ENCODE measurements at places on chromosomes 5 and 9. TPM values are rescaled to one million over a fixed set of nuclear protein-coding genes. Genes with fewer than 3 reads are reported as not detected.
A peak's percentile ranks its signal among the peaks of the same experiment; 100 is the strongest.

DNA sequence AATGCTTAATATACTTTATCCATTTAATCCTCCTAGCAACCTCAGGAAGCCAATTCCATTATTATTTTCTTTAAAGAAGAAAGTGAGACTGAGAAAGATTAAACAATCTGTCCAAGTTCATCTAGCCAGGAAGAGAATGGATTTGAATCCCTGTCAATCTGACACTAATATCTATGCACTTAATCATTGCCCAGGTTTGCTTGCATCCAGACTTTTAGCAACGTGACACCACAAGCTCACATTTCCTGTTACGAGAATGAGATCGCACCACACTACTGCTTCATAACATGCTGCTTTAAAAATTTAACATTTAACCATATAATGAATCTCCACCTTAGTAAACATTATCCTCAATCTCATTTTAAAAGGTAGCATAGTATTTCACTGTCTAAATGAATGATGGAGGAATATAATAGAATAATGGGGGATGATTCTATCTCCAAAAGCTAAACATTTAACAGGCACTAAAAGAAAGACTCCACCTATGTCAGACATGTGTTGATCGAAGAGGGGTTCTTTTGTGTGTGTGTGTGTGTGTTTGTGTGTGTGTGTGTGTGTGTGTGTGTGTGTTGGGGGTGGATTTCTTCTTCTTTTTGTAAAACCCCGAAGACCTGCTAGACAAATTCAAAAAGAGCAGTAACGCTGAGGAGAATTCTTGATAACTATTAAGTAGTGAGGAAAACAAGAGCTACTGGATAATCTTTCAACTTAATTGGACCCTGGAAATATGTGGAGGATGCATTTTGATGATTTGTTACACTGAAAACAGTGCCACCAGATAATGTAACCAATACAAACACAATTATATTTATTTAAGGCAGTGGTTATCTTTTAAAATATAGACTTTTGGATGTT is 138.7 kb upstream of the NR3C1 start:
- H3K4me1 ChIP-seq: no peaks in the 10 kb centered on the region
- no peak overlapping the region for H3K27ac ChIP-seq
- no peaks in the 10 kb centered on the region for H3K27me3 ChIP-seq
- H3K36me3 ChIP-seq: no peaks in the 10 kb centered on the region
- H3K4me3 ChIP-seq: no peak overlapping the region
- DNase-seq: no peak

DNA sequence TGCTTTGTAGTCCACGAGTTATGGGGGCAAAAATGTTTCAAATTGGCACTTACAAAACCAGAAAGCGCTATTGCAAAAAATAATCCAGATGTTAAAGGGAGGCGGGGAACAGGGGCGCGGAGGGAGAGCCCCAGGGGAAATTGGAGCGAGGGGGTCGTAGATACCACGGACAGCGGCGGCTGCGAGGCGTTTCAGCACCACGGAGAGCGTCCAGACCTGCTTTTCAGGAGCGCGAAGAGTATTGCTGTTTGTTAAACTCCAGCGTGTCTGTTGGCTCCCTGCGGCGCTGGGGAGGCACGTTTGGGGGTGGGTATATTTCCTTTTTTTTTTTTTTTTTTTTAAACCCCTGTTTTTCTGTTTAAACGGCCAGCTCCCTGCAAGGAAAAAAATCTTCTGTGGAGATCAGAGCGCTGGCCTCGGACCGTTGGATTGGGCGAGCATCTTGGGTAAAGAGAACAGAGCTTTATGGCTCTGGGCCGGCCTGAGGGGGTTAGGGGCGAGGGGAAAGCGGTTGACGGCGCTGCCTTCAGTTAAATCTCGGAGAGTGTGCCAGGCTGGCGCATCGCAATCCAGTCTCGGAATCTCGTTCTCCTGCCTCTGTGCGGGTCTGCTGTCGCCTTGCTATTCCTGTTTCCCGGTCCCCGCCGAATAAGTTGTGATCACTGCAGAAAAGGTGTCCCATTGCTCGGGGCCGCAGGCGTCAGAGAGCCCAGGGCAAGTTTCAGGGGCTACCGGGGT is at the start of gene GLRA1:
TSS of gene GLRA1 (minus strand) at position 288 of the 738 bp plus-strand sequence. CDS start 302 bp downstream, outside the sequence.
- no peak within 1 kb of the TSS for H3K27ac ChIP-seq
- no peaks in the 10 kb centered on the region for H3K36me3 ChIP-seq
- peak; percentile 69 for DNase-seq
- H3K4me3 ChIP-seq: no peak within 1 kb of the TSS
- H3K4me1 ChIP-seq: no peaks in the 10 kb centered on the region

GRCh38 chr9:18874069-18874468 is 158.9 kb downstream of the SAXO1 start:
- H3K36me3 ChIP-seq: no peaks in the 10 kb centered on the region
- H3K27me3 ChIP-seq: no peaks in the 10 kb centered on the region
- no peak overlapping the region for H3K4me3 ChIP-seq
- DNase-seq: no peak
- no peak overlapping the region for H3K27ac ChIP-seq

GRCh38 chr5:73446631-73447529 is 1.7 kb downstream of the FOXD1 start:
- H3K4me1 ChIP-seq: peaks cover 8% of the 10 kb centered on the region
- H3K36me3 ChIP-seq: no peaks in the 10 kb centered on the region
- H3K27ac ChIP-seq: no peak overlapping the region

DNA sequence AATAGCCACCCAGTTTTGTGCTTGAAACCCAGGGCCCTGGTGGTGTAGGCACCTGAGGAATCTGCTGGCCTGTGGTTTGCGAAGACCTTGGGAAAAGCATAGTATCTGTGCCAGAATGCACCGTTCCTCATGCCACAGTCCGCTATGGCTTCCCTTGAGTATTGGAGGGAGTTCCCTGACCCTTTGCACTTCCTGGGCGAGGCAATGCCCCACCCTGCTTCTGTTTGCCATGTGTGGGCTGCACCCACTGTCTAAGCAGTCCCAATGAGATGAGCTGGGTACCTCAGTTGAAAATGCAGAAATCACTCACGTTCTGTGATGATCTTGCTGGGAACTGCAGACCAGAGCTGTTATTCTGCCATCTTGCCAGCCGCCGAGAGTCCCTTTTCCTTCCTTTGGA is 483.5 kb downstream of the AGTPBP1 start:
- H3K27ac ChIP-seq: no peak overlapping the region
- H3K4me1 ChIP-seq: no peaks in the 10 kb centered on the region
- DNase-seq: no peak
- no peaks in the 10 kb centered on the region for H3K27me3 ChIP-seq
- no peak overlapping the region for H3K4me3 ChIP-seq

HRCT1 gene
- polyA plus RNA-seq: 2.9 TPM

TMEFF1 gene
- not detected for polyA plus RNA-seq

FRRS1L gene
- not detected for polyA plus RNA-seq

ZNF879 gene
- polyA plus RNA-seq: 1.0 TPM

NRG2 gene
- polyA plus RNA-seq: not detected

PCDH12 gene
- polyA plus RNA-seq: 2.7 TPM
